ENCODE measurements at places on chromosomes 13 and 19. TPM values are rescaled to one million over a fixed set of nuclear protein-coding genes. Genes with fewer than 3 reads are reported as not detected.

The CBLC gene
- total RNA-seq = not detected

The KIR3DL2 gene
- not detected for total RNA-seq

The NAPA gene
- total RNA-seq = 86.1 TPM

The ITM2B gene
- total RNA-seq = 180 TPM

The PSG11 gene
- total RNA-seq = not detected

The CA11 gene
- total RNA-seq = 8.7 TPM

The LYPD5 gene
- not detected for total RNA-seq

The ZNF560 gene
- not detected for total RNA-seq

The CALM3 gene
- total RNA-seq = 251 TPM

The SULT2A1 gene
- total RNA-seq = not detected

The TEX26 gene
- total RNA-seq = not detected

The EMC10 gene
- 161 TPM for total RNA-seq

The FGF22 gene
- 0.62 TPM for total RNA-seq

The NLRP7 gene
- total RNA-seq = not detected

The PGLYRP1 gene
- total RNA-seq = not detected

The DENND1C gene
- 0.28 TPM for total RNA-seq

The UPF3A gene
- total RNA-seq = 28.2 TPM

The TMIGD2 gene
- total RNA-seq = not detected

The SIGLECL1 gene
- total RNA-seq = not detected

The KIR3DL1 gene
- total RNA-seq = not detected

The ZNF99 gene
- not detected for total RNA-seq

The MAST3 gene
- 1.9 TPM for total RNA-seq

The LILRB4 gene
- 0.07 TPM for total RNA-seq

The ZNF772 gene
- total RNA-seq = 1.6 TPM

The MEDAG gene
- not detected for total RNA-seq

The ZIC5 gene
- total RNA-seq = 2.9 TPM

The C19orf67 gene
- total RNA-seq = not detected

The CPAMD8 gene
- total RNA-seq = 0.02 TPM

The CCDC97 gene
- 47.7 TPM for total RNA-seq

The CADM4 gene
- 12.9 TPM for total RNA-seq

The IGFL1 gene
- 1.3 TPM for total RNA-seq

The SHD gene
- total RNA-seq = not detected

The FAM83E gene
- 0.13 TPM for total RNA-seq

The NLRP11 gene
- total RNA-seq = not detected

The KRTDAP gene
- total RNA-seq = not detected

The GDF15 gene
- total RNA-seq = 56.6 TPM

The IFI30 gene
- total RNA-seq = 15.6 TPM

The PRTN3 gene
- total RNA-seq = 0.28 TPM

The CFD gene
- 17.4 TPM for total RNA-seq

The CILP2 gene
- total RNA-seq = 0.10 TPM

The FDX2 gene
- total RNA-seq = 41.5 TPM
